ENCODE measurements at places on chromosomes 2 and 18. TPM values are rescaled to one million over a fixed set of nuclear protein-coding genes. Genes with fewer than 3 reads are reported as not detected.

Gene SLC8A1
- total RNA-seq, result 57.0 TPM

- DNase-seq, result no peak
Observed at GRCh38 chr2:45218931-45219339, 209.7 kb upstream of the SIX2 start.

DNA sequence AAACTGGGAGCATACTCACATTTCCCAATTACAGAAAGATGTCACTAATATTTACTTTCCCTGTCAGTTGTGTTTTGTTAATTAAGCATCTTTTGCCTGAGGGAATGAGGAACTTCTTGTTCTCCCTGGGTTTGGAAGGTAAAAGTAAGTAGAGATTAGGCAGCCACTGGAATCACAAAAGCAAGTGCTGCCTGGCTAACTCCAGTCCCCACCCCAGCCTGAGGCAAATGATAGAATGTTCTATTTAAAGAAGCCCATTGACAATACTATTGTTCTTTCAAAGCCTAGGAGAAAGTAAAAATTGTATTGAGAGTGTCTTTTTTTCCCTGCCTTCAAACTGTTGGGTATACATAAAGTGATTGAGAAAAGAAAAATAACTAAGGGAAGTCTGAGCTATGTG is 93.8 kb downstream of the MBD2 start:
- no peak for DNase-seq

- DNase-seq, result no peak
Observed at GRCh38 chr2:191721331-191721730, 43.4 kb downstream of the NABP1 start.
